ENCODE measurements at places on chromosomes 4 and X. TPM values are rescaled to one million over a fixed set of nuclear protein-coding genes. Genes with fewer than 3 reads are reported as not detected.

DNA sequence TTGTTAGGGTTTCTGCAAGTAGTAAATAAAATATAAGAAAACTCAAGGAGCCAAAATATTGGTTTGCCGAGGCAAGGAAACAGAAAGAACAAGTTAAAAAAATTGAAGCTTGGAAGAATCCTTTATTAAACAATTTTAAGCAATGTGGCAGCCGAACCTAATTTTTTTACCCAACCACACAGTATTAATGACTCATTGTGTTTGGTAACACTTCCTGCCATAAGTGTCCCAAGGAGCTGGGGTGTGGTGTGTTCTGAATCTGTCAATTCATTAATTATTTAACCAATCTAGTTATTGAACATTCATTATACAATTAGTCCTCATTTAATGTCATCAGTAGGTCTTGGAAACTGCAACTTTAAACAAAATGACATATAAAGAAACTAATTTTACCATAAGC is 19.3 kb upstream of the CPE start:
- peaks cover 2% of the 10 kb centered on the region for H3K4me1 ChIP-seq
- no peak overlapping the region for H3K27ac ChIP-seq
- peaks cover 69% of the 10 kb centered on the region for H3K27me3 ChIP-seq
- DNase-seq = no peak

DNA sequence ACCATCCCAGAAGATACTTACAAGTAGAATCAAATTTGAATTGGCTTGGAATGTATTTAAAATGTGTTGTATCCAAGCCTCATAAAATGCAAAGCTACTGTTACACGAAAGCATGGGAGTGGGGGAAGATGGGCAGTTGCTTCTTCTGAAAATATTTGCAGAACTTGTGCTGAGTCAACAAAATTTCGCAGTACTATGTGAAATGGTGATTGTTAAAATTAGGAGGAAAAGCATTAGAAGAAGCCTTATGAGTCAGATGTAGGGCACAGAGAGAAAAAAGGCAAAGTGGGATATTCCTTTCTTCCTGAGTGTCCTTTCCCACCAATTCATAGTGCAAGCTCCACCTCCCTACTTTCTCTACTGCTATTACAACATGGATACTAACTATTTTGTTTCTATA is 332.7 kb downstream of the PRDM5 start:
- H3K36me3 ChIP-seq = no peaks in the 10 kb centered on the region
- H3K4me1 ChIP-seq = no peaks in the 10 kb centered on the region
- DNase-seq = no peak
- no peak overlapping the region for H3K4me3 ChIP-seq
- no peak overlapping the region for H3K27ac ChIP-seq

EVC gene
- 5.5 TPM for total RNA-seq

DNA sequence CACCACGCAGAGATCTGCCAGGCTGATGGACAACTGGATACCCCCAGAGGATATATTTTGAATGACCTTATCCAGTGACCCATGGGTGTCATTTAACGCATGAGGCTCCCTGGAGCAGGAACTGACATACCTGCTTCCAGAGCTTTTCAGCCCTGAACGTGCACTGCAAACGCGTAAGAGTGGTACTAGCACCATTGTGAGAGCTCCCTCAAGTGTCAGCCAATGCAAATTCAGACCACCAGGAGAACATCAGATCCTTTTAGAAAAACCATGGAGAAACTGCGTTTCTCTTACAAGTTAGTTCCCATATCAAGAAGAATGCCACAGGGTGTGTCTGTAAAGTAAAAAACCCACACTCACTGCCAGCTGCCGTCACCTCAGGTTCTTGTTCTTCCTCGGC is 7.3 kb downstream of the TREX2 start:
- no peaks in the 10 kb centered on the region for H3K4me1 ChIP-seq
- DNase-seq = no peak
- H3K27me3 ChIP-seq = peaks cover 4% of the 10 kb centered on the region
- H3K36me3 ChIP-seq = no peaks in the 10 kb centered on the region
- no peak overlapping the region for H3K27ac ChIP-seq

- H3K27ac ChIP-seq = no peak overlapping the region
- no peaks in the 10 kb centered on the region for H3K4me1 ChIP-seq
- no peaks in the 10 kb centered on the region for H3K36me3 ChIP-seq
- DNase-seq = no peak
- no peak overlapping the region for H3K4me3 ChIP-seq
- peaks cover 5% of the 10 kb centered on the region for H3K27me3 ChIP-seq
Measured at GRCh38 chr4:119861731-119862130, 204.9 kb downstream of the MAD2L1 start.

- DNase-seq = no peak
- no peaks in the 10 kb centered on the region for H3K27me3 ChIP-seq
- no peak overlapping the region for H3K27ac ChIP-seq
Measured at GRCh38 chrX:11458170-11458569, 165.0 kb downstream of the AMELX start.

- peaks cover 19% of the 10 kb centered on the region for H3K4me1 ChIP-seq
- no peaks in the 10 kb centered on the region for H3K36me3 ChIP-seq
- peak; percentile 11 for DNase-seq
- H3K4me3 ChIP-seq = peak overlapping the region; percentile 94
- H3K27ac ChIP-seq = peak overlapping the region; percentile 93
Measured at GRCh38 chrX:17737710-17737985, 355 bp downstream of the SCML1 start.

DNA sequence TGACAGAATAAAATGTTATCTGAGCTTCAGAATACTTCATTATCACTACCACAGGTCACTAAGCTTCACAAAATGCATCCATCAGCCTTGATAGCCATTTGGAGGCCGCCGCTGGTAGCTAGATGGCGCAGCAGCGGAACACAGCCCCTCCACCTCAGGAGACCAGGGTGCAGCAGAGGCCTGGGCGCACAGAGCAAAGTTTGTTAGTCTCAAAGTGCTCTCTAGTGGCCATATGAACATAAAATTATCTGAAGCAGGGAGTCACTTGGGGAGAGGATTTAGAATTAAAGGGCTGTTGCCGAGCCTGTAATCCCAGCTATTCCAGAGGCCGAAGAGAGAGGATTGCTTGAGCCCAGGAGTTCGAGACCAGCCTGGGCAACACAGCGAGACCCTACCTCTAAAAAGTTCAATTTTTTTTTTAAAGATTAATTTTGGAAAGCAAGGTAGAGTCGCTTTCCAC is 8.1 kb upstream of the DCTD start:
- H3K4me1 ChIP-seq = no peaks in the 10 kb centered on the region
- H3K27me3 ChIP-seq = peaks cover 18% of the 10 kb centered on the region
- peak; percentile 18 for DNase-seq
- no peaks in the 10 kb centered on the region for H3K36me3 ChIP-seq
- no peak overlapping the region for H3K4me3 ChIP-seq

TMSB15C gene
- total RNA-seq = 1.6 TPM

TLR8 gene
- total RNA-seq = 0.85 TPM

DNA sequence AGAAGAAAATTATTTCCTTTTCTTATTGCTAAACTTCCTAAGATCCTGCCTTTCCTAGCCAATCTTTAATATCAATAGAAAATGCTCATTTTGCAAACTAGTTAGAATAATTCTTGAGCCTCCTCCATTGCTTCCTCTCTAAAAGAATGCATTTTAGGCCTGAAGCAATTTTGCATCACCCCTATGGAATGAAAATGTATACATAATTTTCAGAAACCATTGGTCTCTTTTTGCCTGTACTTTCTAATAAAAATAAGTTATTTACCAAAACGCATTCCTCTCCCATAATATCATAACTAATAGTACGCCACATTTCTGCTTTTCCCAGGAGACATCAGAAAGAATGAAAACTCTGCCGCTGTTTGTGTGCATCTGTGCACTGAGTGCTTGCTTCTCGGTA is 1.7 kb downstream of the MUC7 start:
- H3K36me3 ChIP-seq = no peaks in the 10 kb centered on the region
- no peak overlapping the region for H3K4me3 ChIP-seq
- H3K4me1 ChIP-seq = no peaks in the 10 kb centered on the region

DNA sequence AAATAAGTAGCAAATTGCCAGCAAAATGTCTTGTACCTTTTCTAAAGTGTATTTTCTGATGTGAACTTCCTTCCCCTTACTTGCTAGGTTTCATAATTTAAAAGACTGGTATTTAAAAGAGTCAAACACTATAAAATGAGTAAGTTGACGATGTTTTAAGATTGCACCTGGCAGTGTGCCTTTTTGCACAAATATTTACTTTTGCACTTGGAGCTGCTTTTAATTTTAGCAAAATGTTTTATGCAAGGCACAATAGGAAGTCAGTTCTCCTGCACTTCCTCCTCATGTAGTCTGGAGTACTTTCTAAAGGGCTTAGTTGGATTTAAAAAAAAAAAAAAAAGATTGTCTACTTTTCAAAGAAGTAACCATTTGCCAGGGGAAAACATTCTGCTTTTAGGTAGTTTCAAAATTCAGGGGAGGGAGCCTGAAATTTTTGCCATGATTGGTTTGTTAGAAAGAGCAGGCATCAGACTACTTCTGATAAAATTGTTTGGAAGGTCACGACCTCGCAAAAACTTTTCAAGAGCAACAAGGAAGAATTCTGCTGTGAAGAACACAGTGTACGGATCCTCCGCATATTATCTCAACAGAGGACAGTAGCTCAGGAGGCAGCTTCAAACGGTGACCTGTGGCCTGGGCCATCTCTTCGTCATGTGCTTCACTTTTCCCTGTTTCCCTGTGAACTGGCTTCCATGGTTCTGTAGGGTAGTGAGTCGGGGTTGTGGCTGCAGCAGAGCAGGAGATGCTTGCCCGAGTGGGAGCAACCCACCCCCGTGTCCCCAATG is 66.1 kb downstream of the CDS1 start:
- H3K27me3 ChIP-seq = no peaks in the 10 kb centered on the region
- DNase-seq = no peak
- no peak overlapping the region for H3K27ac ChIP-seq
- H3K4me3 ChIP-seq = no peak overlapping the region

DNA sequence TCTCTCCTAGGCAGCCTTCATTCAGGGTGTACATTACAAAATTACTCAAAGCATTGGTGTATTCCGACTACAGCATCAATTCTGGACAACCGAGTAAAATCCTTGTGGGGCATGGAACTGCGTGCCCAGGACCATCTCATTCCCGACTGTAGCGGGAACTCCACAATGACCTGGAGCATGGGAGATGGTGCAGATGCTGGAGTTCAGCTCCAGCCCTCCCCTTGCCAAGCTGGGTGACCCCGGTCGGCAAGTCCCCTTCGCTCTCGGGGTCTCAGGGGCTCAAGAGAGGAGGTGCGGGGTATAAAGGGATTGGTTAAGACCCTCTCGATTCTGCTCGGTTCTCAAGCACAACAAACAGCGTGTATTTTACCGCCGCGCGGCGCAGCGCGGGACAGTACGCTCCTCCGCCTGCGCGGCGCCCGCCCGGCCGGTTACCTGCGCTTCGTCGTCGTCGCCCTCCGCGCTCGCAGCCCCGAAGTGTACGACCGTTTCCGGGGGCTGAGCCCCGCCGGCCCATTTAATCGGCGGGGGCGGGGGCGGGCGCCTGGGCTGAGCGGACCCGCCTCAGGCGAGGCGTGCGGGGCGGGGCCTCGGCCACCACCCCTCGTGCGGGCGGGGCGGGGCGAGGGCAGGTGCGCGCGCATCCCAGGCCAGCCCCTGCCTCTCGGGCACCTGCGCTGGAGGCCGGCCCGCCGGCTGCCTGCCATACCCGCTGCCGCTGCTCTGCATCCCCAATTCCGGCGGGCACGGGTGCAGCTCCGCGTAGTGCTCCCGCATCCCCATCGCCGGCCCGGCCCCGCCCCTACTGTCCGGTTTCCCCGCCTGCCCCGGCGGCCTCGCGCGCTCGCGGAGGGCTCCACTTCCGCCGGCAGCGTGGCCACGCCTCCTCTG is at the start of gene G6PD:
TSS of gene G6PD (minus strand) at position 493 of the 891 bp plus-strand sequence. CDS start 691 bp downstream, outside the sequence.
- peaks cover 32% of the 10 kb centered on the region for H3K4me1 ChIP-seq
- H3K27me3 ChIP-seq = no peaks in the 10 kb centered on the region
- peak; percentile 83 for DNase-seq

SUPT20HL1 gene
- not detected for total RNA-seq

MTCP1 gene
- total RNA-seq = 12.2 TPM

- no peaks in the 10 kb centered on the region for H3K36me3 ChIP-seq
- H3K27ac ChIP-seq = no peak overlapping the region
- H3K4me3 ChIP-seq = no peak overlapping the region
- peaks cover 13% of the 10 kb centered on the region for H3K4me1 ChIP-seq
- DNase-seq = no peak
- peaks cover 7% of the 10 kb centered on the region for H3K27me3 ChIP-seq
Measured at GRCh38 chr4:108303488-108304177, 134.9 kb upstream of the LEF1 start.

- no peak overlapping the region for H3K27ac ChIP-seq
- no peaks in the 10 kb centered on the region for H3K36me3 ChIP-seq
- peaks cover 6% of the 10 kb centered on the region for H3K27me3 ChIP-seq
- no peak overlapping the region for H3K4me3 ChIP-seq
Measured at GRCh38 chr4:120319046-120319767, 252.6 kb upstream of the MAD2L1 start.

TRIM60 gene
- total RNA-seq = not detected

- peaks cover 29% of the 10 kb centered on the region for H3K27me3 ChIP-seq
- H3K27ac ChIP-seq = no peak overlapping the region
- no peak for DNase-seq
- no peaks in the 10 kb centered on the region for H3K36me3 ChIP-seq
- H3K4me1 ChIP-seq = no peaks in the 10 kb centered on the region
Measured at GRCh38 chrX:100662796-100663195, 18.8 kb downstream of the SRPX2 start.

GRCh38 chr4:87387237-87387636 is 3.8 kb downstream of the HSD17B11 start:
- peak overlapping the region; percentile 87 for H3K27ac ChIP-seq
- peaks cover 47% of the 10 kb centered on the region for H3K4me1 ChIP-seq
- H3K27me3 ChIP-seq = no peaks in the 10 kb centered on the region
- H3K4me3 ChIP-seq = no peak overlapping the region

- H3K4me3 ChIP-seq = no peak overlapping the region
- H3K27ac ChIP-seq = no peak overlapping the region
- no peaks in the 10 kb centered on the region for H3K36me3 ChIP-seq
- H3K4me1 ChIP-seq = no peaks in the 10 kb centered on the region
- H3K27me3 ChIP-seq = no peaks in the 10 kb centered on the region
Measured at GRCh38 chrX:149979126-149979644, 40.9 kb upstream of the EOLA2 start.

GRCh38 chr4:153341575-153342090 is 2.9 kb upstream of the MND1 start:
- no peak for DNase-seq
- H3K4me3 ChIP-seq = no peak overlapping the region
- H3K27me3 ChIP-seq = peaks cover 15% of the 10 kb centered on the region
- peaks cover 12% of the 10 kb centered on the region for H3K4me1 ChIP-seq

DNA sequence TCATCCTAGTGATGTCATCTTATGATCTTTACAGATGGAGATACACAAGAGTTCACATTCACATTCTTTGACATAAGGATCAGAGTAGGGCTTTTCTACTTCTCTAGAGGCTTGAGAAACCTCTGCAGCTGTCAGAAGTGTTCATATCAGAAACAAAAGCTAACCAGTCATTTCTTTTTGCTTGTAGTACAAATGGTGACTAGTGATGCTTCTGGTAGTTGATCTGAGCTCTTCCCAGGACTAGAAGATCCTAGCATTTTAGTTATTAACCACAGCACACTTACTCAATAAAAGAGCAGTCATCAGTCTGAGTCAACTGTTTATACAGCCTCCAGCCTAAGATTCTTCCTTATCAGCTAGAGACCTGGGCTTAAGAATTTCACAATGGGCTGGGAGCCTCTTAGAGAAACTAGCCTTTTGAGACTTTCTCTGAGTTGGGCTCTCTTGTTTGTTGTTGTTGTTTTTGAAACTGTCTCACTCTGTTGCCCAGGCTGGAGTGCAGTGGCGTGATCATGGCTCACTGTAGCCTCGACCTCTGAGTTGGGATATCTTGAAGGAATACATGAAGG is 84.1 kb downstream of the TMEM164 start:
- H3K4me3 ChIP-seq = no peak overlapping the region
- no peak for DNase-seq
- H3K27me3 ChIP-seq = no peaks in the 10 kb centered on the region
- H3K27ac ChIP-seq = no peak overlapping the region
- H3K4me1 ChIP-seq = peaks cover 16% of the 10 kb centered on the region
